Activated effector memory CD4-positive, alpha-beta T cell treated with anti-CD3 and anti-CD28 coated beads, Interleukin-2, amount 50 U/mL, for 16 hours (primary cell): ENCODE measurements at places on chromosomes 4 and X.
A peak's percentile ranks its signal among the peaks of the same experiment; 100 is the strongest.

- no peak for DNase-seq
Observed at GRCh38 chr4:71474731-71475130, 135.9 kb downstream of the SLC4A4 start.

DNA sequence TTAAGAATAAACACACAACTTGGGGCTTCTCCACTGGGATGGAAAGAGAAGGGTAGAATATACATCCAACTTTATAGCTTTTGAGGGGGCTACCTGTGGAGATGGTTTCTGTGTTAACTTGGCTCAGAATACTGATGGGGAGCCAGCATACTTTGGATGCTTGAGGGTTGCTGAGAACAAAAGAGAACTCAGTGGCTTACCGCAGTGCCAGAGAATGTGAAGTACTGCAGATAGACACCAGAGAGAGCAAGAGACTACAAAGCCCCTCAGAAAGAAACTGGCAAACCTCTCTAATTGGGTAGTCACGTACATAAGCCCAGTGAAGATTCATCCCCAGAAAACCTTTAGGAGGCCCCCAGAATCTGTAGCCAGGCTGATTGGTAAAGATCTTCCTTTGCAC lies 214.4 kb downstream of the DCHS2 start:
- DNase-seq, result no peak

DNA sequence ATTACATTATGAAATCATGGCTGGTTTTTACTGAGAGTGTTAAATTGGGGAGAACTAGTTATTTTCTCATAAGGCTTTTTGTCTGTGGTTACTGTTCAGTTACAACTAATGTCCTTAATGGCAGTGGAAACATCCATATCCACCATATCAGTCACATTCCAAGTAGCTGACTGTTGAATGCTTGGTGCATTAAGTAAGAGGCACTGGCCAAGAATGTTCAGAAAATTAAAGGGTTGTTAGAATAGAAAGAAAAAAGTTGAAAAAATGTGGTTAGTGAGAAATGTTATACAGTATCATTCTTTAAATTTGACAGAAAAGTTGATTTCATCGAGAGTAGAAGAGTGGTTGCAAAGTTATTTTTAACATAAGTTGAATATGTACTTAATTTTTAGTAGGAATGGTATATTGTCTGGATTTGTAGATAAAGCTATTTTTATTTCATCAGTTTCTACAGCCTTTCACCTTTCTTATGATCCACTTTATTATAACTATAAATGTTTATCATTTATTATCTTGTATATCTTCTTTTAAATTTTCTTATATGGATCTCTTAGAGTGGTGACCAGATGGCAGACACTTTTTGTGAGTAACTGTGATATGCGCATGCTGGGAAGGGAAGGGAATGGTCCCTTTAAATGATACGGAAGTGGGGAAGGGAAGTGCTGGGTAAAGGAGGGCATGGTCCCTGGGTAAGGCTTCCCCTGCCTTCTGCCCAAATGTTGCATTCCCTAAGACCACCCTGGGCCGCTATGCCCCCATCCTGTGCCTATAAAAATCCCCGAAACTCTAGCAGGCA lies 2407.1 kb downstream of the ARAP2 start:
- DNase-seq, result no peak

DNA sequence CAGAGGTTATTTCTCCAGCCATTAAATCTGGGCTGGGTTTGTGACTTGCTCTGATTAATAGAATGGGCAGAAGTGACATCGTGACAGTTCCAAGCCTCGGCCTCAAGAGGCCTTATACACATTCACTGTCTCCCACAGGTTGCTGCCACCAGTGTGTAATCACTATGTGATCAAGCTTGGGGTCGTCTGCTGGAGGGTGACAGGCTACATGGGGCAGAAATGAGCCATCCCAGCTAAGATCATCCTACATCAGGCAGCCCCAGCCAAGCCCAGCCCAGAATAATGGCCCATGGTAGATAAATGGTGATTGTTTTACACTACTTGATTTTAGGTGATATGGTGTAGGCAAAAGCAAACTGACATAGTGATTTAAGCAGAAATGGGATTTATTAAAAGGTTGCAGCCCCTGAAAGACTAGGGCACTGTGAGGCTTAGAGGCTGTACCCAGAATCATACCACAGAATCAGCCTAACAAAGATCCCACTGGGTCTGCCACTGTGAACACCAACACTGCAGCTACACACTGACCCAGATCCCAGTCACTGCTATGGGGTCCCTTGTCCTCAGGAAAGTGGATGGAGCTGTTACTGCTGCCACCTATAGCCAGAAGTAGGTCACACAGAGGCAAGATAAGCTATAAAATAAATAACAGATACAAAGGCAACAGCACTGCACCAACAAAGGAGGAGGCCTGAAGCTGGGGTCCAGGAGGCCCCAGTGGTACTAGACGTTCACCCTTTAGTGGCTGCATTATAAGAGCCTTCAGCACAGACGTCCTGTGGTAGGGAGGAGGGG lies 159.6 kb upstream of the RBPJ start:
- no peak for DNase-seq

DNA sequence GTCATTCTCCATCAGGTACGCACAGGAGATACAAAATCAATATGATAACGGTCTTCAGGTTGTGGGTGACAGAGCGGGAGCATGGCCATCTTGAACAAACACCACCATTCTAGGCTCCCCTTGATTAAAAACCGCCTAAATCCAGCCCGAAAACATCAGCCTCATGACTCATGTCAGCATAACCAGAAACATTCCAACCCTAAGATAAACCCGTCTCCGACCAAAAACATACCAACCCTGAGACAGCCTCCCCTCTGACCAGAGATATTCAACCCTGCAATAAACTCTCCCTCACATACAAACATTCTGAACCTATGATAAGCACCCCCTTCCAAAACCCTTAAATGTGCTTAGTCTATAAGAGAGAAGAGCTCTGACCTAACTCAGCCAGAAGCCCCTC lies 157.9 kb downstream of the DHRSX start:
- DNase-seq, result no peak

- DNase-seq, result no peak
Observed at GRCh38 chr4:54169176-54169575, 59.9 kb upstream of the PDGFRA start.

GRCh38 chrX:150768132-150768485 lies 74.9 kb downstream of the MTMR1 start:
- no peak for DNase-seq

GRCh38 chr4:84145176-84145575 lies 353.9 kb downstream of the NKX6-1 start:
- no peak for DNase-seq

DNA sequence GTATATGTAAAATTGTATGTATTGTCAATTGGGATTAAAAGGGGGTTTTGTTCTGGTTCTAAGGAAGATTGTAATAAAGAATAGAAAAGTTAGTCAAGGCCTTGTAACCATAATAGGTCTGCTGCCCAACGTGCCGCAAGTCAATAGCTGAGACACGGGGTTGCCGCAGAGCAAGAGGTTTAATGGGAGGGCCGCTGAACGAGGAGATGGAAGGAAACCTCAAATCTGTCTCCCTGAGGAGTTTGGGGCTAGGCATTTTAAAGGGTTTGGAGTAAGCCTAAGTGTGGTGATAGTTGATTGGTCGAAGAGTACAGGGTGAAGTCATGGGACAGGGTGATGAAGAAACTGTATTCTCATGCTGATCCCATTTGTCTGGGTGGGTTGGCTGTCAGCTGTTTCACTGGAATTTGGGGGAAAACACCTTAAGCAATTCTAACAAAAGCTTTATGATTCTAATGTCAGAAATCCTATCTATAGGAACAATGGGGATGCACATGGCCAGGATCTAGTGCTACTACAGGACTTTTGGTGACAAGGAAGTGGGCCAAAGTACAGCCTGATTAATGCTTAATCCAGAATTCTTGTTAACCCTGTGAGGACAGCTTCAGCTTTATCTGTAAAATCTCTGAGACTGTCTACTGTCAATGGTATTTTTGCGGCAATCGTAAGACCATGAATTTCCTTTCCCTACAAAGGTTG lies 86.9 kb downstream of the RELL1 start:
- no peak for DNase-seq

GRCh38 chrX:100687546-100687945 lies 43.5 kb downstream of the SRPX2 start:
- DNase-seq, result no peak

DNA sequence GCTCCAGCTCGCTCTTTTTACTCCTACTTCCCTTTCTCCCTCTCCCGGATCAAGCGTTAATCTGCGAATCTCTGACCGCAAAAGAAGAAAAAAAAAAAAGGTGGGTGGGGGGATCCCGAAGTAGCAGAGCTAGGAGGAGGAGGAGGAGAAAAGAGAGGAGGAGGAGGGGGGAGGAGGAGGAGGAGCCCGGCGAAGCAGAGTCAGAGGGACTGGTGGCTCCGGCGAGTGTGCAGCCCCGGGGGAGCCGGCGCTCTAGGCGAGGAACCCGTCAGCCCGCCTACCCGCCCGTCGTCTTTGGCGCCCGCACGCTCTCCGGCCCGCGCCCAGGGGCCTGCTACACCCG lies at the start of gene NHSL2:
Gene NHSL2, plus strand, starts transcription at position 203 of the 343 bp plus-strand sequence.
- peak; percentile 69 for DNase-seq

DNA sequence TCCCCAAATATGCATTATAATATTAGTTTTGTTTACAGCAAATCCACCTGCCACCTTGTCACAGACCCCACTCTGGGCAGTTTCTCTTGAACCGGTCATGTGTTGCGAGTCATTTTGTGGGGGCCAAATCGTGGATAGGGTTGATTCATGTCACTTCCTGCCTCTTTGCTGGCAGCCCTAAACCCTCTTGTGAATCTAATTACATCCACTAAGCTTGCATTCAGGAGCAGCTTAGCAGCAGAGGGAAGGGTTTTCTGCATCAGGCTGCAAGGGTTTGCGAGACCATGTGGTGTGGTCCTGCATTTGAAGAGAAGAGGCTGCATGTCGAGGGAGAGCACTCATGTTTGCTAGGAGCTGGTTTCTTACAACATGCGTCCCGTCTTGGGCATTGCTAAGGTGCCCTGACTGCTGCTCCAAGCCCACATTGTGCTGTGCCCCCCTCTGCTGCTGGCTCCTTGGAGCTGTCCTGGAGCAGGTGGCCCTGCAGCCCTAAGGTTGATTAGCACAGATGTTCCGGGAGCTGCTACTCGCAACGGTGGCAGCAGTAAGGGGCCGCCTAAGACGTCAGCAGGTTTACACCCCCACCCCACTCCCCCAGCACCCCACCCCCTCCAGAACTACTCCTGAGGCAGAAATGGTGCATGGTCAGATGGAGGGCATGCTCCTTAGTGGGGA lies 88.9 kb upstream of the CLDN34 start:
- DNase-seq, result no peak

GRCh38 chr4:61638591-61638990 lies 438.5 kb downstream of the ADGRL3 start:
- no peak for DNase-seq

GRCh38 chrX:19569121-19569805 lies 54.0 kb upstream of the MAP3K15 start:
- DNase-seq, result no peak

- no peak for DNase-seq
Observed at GRCh38 chr4:15562623-15563022, 92.5 kb downstream of the FBXL5 start.

GRCh38 chrX:45845142-45845541 lies 644.5 kb upstream of the DIPK2B start:
- DNase-seq, result no peak
